T-helper 1 cell (primary cell): ENCODE measurements at places on chromosomes 2 and 18.

GRCh38 chr2:114400890-114401289, 41.6 kb upstream of the DPP10 start:
- DNase-seq, result no peak

- no peak for DNase-seq
Observed at GRCh38 chr18:56402872-56403516, 235.4 kb downstream of the TXNL1 start.

DNA sequence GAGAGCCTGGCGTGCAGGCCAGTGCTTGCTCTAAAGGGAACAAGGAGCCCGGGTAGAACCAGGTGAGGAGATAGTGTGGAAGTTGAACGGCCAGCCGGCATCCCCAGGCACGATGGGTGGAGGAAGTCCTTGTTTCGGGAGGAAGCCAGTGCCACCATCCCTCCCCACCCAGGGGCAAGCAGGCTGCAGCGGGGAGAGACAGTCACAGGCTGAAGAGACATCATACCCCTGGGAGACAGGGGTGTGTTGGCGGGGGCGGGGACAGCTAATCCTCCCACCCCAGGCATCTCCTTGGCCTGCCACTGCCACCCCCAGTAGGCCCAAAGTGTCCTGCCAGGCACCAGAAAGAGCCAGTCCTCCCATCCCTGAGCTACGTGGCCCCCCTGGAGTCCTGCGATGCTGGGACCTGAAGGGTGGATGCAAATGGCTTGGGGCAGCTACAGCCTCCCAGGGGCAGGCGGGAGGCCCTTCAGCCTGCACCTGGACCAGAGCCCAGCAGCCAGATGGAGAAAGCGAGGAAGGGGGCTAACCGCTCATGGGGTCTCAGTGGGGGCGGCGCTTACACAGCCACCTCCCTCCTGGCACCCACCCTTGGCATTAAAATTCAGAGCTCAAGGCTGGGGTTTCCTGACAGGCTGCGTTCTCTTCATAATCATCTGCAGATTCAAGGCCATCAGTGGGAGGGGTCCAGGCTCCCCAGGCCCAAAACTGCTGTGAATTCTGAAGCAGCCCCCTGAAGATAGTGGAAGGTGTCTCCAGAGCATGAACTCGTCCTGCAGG, 14.8 kb upstream of the GPR55 start:
- no peak for DNase-seq

DNA sequence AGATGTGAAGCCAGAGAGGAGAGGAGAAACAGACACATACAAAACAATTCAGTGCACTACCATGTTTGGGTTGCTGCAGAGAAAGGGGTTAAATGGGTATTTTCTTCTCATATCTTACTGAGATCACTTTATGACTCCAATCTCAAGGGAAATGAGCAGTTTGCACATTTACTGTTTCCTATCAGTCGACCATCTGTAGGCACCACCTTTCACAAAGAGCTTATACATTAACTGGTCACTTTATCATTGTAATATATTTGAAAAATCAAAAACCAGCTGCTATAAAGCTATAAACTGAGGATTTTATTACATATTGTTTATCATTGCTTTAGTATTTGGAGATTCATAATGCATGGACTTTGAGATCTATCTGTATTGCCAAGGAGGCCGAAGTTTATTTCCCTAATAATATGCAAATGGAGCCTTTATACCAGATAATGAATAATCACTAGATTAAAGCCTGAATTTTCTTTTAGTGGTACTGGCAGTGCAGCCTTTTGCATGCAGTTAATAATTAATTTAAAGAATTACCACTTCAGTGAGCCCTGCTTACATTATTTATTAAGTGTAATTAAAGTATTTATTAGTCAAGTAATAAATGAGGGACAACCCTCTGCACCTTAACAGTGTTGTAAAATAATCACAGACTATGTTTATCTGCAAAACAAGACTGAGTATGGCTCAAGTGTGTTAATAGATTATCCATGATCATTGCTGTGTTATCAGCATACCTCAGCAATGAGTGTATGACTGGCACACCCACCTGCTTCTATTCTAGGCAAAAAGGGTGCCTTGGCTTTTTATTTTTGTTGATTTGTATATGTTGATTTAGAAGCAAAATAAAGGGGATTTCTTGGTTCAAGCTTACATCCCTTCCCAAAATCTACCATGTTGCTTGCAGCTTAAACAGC, 167.7 kb upstream of the SLC14A2 start:
- no peak for DNase-seq

DNA sequence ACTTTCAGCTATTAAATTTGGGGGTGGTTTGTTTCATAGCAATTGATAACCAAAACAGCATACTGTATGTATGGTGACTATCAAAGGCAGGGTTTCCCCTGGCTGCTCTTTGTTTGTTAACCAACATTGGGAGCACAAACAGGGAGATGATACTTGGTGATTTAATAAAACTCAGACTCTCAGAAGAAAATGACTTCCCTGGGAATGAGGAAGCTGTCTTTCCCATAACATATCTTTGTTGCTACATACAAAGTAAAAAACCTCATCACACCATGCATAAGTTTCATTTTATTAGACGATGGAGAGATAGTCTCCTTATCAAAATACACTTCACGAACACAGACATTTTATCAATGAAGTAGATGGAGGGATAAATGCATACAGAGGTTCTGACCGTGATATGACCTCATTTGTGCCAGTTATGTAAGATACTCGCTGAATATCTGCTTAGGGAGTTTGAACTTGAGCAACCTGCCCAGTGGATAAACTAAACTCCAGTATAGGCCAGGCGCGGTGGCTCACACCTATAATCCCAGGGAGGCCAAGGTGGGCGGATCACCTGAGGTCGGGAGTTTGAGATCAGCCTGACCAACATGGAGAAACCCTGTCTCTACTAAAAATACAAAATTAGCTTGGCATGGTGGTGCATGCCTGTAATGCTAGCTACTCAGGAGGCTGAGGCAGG, 3.8 kb upstream of the NFE2L2 start:
- DNase-seq, result no peak

GRCh38 chr2:241771286-241772062, 5.1 kb upstream of the GAL3ST2 start:
- DNase-seq, result no peak

- DNase-seq, result no peak
Observed at GRCh38 chr2:929925-930324, 20.7 kb upstream of the SNTG2 start.

GRCh38 chr18:8778824-8779223, 73.5 kb downstream of the MTCL1 start:
- no peak for DNase-seq

DNA sequence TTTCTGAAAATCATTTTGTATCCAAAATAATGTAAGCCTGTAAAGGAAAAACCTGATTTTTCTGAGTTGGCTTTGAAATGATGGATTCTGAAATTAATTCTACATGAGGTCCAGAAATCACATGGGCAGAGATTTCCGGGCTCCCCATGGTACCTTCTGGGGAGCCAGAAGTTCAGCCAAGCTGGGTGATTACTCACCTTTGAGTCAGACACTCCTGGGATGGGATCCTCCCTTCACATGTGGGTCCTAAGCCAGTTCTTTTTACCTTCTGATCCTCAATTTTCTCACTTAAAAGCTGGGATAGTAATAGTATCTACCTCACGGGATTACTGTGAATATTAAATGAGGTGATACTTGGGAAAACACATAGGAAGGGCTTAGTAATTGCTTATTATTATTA, 179.8 kb upstream of the EPAS1 start:
- no peak for DNase-seq

DNA sequence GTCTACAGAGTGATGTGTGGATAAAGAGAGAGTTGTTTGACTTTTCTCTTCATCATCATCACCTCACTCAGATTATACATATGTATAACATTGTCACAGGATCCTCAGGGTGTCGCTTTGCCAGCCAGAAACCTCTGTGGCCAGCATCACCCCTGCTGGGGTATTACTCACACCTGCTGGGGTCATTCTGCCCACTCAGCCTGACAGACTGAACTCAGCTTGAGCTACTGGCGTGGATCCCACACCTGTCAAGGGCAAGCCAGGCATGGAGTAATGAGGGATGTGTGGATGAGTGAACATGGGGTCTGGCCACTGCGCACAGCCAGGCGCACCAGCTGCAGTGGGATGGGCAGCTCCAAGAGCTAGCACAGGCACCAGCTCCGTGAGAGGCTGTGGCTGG, 870.6 kb downstream of the CBLN2 start:
- no peak for DNase-seq

GRCh38 chr2:72014831-72015230, 132.8 kb downstream of the CYP26B1 start:
- DNase-seq, result no peak

GRCh38 chr2:88265352-88266303, 95.5 kb downstream of the THNSL2 start:
- no peak for DNase-seq

GRCh38 chr2:18118703-18119102, 240.2 kb downstream of the KCNS3 start:
- DNase-seq, result no peak

GRCh38 chr18:73168236-73168635, 300.4 kb upstream of the NETO1 start:
- no peak for DNase-seq

GRCh38 chr2:46422717-46423394, 56.5 kb upstream of the TMEM247 start:
- DNase-seq, result no peak

DNA sequence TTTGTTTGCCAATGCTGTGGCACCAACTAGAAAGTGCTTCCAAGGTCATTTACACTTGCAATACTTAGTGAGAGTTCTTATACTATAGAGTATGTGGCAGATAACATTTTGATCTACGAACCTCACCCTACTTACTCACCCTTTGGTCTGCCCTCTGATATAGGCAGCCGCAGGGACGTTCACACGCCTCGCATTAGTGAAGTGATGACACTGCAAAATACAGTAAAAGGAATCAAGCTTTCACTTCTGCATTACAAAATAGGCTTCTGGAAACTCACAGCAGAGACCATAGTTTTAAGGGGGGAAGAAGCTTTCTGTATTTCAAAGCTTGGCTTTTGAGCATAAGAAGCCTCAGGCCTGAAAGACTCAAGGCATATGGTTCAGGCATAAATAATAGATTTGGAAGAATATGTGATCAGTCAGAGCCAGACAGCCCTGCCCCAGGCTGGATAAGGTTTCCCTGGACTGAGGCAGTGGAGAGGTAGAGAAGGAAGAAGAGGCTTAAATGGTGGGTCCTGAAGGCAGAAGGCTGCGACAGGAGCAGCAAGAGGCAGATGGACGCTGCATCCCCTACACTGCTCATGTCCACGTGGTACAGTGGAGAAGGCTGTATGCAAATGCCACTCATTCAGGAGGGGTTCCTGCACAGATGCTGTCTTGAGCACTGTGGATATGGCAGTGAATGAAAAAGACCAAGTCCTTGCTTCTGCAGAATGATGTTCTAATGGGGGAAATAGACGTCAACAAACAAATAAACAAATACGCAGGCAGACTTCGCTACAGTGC, 63.1 kb downstream of the FECH start:
- DNase-seq, result no peak

GRCh38 chr2:67322353-67323001, 74.7 kb upstream of the ETAA1 start:
- DNase-seq, result no peak

- DNase-seq, result no peak
Observed at GRCh38 chr18:13553449-13553848, 172.9 kb downstream of the FAM210A start.

- no peak for DNase-seq
Observed at GRCh38 chr2:120571015-120571728, 164.5 kb upstream of the GLI2 start.

GRCh38 chr2:173130496-173131465, 55.1 kb downstream of the MAP3K20 start:
- DNase-seq, result no peak

- no peak for DNase-seq
Observed at GRCh38 chr2:218456849-218457248, 37.9 kb downstream of the VIL1 start.

- no peak for DNase-seq
Observed at GRCh38 chr18:31498574-31499524, 872 bp downstream of the DSG2 start.

GRCh38 chr2:191020742-191021381, 6.9 kb upstream of the STAT1 start:
- DNase-seq, result no peak

DNA sequence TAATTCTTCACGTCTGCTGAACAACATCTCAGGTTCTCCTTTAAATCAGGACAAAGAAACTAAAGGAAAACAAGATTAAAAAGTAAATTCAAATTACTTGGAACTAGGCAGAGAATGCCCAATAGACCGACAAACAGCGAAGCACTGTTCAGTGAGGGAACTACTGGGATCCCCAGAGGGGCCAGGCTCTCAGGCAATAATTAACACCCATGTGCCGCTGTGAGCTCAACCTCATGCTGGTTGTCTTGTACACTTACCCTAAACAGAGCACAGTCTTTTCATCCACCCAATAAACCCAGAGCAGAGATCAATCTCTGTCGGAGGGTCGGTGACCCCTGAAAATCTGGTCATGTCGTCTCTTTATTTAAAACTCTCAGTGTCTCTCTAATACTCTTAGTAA, 229.9 kb upstream of the CRIM1 start:
- DNase-seq, result no peak

GRCh38 chr2:98016908-98017670, 21.3 kb upstream of the TMEM131 start:
- no peak for DNase-seq

GRCh38 chr2:173898178-173898668, 67.0 kb downstream of the SP3 start:
- DNase-seq, result no peak

GRCh38 chr2:84676295-84676694, 160.0 kb downstream of the DNAH6 start:
- no peak for DNase-seq

DNA sequence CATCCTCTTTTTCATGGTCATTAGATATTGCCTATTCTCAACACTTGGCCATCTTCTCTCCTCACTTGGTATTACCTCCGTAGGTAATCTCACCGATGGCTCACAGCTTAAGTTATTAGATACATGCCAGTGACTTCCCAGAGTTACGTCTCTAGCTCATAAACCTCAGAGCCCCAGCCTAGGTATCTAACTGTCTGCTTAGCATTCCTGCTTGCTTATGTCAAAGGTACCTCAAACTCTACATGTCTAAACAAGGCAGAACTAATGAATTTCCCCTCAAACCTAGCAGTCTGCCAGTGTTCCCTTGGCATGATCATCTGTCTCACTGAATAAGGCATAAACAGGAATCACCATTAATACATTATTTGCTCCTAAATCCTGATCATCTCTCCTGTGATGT, 27.7 kb upstream of the ZNF638 start:
- DNase-seq, result no peak

- DNase-seq, result no peak
Observed at GRCh38 chr18:74896390-74896991, 298.8 kb downstream of the ZNF407 start.

DNA sequence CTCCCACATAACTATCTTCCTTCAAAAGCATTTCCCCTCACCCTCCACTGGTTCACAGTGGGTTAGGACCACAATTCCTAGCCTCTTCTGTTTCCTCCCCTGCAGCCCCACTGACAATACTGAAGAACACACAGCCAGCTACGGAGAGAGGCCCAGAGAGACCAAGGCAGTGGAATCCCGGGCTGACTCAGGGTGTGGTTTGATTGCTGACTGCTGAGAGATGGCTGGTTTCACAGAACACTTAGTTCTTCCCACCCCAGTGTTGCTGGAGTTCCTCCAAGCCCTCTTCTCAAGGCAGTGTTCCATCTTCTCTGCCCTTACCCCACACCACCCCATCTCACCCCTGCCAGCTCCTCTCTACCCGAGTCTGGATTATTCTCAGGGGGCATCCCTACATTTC, 43.3 kb upstream of the ZFP36L2 start:
- no peak for DNase-seq
